Astrocyte of the hippocampus (primary cell): ENCODE measurements at places on chromosomes 11 and 22.
A peak's percentile ranks its signal among the peaks of the same experiment; 100 is the strongest.

DNA sequence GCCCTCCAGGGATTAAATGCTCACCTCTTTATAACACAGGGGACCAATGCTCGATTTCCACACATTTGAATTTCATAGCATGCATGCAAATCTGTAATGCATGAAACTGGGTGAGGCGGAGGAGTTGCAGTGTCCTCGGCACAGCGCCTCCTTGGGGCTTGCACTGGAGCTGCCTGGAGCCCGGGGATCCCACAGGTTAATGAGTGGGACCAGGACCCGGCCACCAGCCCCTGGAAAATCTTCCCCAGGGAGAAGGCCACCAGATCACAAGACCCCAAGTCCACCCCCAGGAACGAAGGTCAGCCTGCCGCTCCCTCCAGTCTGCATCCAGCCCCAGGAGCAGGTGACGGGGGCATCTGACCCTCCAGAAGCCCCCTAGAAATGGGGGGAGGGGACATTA, 119.1 kb downstream of the MN1 start:
- DNase-seq: no peak

GRCh38 chr11:72598906-72599305, 75.3 kb downstream of the PDE2A start:
- DNase-seq: peak; percentile 54

DNA sequence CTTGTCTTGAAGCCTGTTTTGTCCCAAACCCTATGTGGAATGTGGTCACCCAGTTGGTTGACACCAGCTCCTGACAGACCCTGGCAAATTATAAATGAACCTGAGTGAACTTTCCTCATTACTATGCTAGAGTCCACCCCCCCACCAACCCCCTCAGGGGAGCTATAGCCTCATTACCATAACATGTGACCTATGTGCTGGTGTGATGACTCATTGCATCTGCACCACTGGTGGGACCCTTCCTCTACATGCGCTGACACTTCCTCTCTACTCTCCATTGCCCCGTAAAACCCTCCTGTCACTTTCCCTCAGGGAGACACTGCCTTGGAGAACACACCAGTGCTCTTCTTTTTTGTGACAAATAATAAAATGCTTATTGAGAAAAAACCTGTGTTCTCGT, 105.0 kb upstream of the SESN3 start:
- no peak for DNase-seq

DNA sequence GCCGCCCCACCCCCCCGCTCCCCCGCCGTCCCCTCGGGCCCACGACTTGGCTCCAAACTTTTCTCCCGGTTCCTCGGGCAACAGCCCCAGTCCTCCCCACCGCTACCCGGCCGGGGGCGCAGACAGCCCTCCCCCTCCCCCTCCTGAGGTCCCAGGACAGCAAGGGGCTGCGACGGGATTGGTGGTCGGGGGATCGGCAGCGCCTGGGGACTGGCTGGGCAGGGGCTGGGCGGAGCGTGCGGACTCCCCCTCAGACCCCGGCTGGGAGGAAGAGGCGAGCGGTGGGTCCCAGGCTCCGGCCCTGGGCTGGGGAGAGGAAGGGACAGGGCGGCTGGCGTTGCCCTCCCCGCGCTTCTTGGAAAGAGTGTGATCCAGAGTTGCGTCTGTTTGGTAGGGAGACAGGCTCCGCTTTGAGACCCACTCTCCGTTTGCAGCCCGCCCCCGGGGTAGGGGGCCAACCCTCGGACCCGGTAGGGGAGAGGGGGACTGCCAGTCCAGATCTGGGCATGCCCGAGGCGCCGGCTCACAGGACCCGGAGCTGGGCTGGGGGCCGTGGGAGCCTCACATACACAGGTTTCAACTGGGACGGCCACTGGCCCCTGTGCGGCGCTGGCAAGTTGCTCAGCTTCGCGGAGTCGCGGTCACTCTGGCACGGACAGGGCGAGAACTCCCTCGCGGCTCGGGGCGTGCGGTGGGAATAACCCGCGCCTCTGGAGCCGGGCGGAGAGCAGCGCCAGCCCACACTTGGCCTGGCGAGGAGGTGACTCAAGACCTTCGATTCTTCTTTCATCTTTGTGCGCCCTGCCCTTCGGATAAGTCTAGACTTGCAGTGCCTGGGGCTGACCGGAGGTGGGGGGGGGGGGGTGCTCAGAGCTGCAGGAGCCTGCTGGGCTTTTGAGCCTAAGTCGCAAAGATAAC, 999 bp downstream of the TSKU start:
- peak; percentile 96 for DNase-seq

- DNase-seq: peak; percentile 38
Observed at GRCh38 chr22:42299586-42300258, 29.3 kb upstream of the TCF20 start.

- DNase-seq: no peak
Observed at GRCh38 chr11:117466966-117467365, 139.3 kb downstream of the CEP164 start.

- no peak for DNase-seq
Observed at GRCh38 chr11:123702139-123702538, 39.3 kb downstream of the ZNF202 start.

- peak; percentile 46 for DNase-seq
Observed at GRCh38 chr11:63510360-63511047, 4.6 kb downstream of the LGALS12 start.

GRCh38 chr11:124977006-124977405, 23.0 kb downstream of the CCDC15 start:
- DNase-seq: no peak

GRCh38 chr11:73229321-73229895, 11.3 kb downstream of the P2RY2 start:
- DNase-seq: no peak

GRCh38 chr11:122093731-122094275, 22.2 kb downstream of the BLID start:
- peak; percentile 68 for DNase-seq

GRCh38 chr11:41779401-41779960, 320.0 kb upstream of the LRRC4C start:
- DNase-seq: no peak

- peak; percentile 91 for DNase-seq
Observed at GRCh38 chr11:27718346-27718862, 18.1 kb upstream of the BDNF start.

DNA sequence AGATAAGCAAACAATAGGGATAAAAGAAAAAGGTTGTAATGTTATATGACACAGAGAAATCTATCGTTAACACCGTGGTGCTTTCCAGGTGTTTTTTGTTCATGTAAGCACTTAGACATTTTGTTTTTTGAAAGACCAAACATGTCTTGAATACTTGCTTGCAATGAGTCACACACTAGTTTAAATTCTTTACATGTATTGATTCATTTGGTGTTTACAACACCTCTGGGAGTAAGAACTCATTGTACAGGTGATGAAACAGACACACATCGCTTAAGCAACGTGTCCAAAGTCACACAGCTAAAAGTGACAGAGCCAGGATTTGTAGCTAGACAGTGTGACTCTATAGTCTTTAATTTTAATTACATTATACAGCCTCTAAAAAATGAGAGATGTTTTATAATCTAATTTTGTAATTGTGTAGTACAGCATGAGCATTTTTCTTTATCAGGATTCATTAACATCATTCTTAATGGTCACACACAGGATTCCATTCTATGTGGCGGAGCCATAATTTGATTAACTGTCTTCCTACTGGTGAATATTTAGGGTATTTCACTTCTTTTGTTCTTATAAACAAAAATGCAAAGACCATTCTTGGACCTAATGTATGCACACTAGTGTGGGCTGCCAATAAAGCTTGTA, 148.8 kb downstream of the DBX1 start:
- DNase-seq: peak; percentile 43

DNA sequence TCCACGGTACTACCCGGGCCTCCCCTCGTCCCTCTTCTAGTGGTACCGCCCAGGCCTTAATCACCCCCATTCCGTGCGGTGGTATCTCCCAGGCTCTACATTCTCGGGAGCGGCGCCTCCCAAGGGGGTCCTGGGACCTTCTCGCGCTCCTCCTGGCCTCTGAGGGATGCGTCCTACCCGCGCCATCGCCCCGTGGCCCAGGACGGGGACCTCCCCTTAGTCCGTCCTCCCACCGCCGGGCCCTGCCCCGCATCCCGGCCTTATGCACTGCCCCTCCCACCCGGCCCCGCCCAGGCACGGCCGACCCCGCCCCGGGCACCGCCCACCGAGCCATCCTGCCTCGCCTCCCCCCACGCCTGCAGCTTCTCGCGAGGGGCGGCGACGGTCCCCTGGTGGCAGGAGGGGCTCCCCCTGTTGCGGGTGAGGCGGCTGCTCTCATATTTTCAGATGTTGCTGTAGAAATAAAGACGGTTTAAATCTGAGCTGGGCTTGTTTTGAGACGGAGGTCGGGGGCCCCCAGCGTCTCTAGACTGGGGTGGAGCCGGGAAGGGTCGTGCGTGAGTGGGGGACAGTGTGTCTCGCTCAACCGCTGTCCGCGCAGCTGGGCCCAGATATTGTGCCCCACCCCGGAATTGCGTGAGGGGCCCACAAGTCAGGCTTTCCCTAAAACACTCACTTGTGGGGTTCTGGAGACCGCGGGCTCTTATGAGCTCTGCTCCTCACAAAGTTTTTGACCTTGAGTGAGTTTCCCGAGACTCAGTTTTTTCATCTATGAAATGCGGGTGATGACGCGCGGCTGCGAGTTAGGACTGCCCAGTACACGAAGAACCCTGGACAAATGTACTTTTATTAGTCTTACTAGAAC, 828 bp upstream of the RAB1B start:
- peak; percentile 97 for DNase-seq

GRCh38 chr22:48700566-48701295, 1126.9 kb downstream of the BRD1 start:
- no peak for DNase-seq

DNA sequence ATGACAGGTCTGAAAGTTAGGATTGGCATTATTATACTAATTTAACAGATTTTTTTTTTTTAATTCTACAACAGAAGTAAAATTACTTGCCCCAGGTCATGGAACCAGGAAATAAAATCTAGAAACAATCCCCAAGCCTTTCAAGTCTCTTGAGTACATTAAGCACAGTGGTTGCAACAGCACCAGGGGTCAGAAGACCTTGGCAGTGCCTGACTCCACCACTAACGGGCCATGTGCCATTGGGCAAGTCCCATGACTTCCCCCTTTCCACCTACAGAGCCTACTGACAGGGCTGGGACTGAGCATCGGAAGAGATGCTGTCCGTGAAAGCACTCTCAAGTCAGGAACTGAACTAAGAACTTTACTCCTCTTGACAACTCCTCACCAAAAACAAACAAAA, 98.6 kb upstream of the AKIP1 start:
- DNase-seq: no peak

GRCh38 chr22:22897947-22898346, 10.3 kb downstream of the IGLL5 start:
- no peak for DNase-seq

GRCh38 chr11:69204941-69205742, 49.4 kb downstream of the SMIM38 start:
- no peak for DNase-seq

- no peak for DNase-seq
Observed at GRCh38 chr11:13701506-13701905, 33.0 kb downstream of the FAR1 start.
